NT2/D1 (cell line): ENCODE measurements at places on chromosomes 7 and 10.

DNA sequence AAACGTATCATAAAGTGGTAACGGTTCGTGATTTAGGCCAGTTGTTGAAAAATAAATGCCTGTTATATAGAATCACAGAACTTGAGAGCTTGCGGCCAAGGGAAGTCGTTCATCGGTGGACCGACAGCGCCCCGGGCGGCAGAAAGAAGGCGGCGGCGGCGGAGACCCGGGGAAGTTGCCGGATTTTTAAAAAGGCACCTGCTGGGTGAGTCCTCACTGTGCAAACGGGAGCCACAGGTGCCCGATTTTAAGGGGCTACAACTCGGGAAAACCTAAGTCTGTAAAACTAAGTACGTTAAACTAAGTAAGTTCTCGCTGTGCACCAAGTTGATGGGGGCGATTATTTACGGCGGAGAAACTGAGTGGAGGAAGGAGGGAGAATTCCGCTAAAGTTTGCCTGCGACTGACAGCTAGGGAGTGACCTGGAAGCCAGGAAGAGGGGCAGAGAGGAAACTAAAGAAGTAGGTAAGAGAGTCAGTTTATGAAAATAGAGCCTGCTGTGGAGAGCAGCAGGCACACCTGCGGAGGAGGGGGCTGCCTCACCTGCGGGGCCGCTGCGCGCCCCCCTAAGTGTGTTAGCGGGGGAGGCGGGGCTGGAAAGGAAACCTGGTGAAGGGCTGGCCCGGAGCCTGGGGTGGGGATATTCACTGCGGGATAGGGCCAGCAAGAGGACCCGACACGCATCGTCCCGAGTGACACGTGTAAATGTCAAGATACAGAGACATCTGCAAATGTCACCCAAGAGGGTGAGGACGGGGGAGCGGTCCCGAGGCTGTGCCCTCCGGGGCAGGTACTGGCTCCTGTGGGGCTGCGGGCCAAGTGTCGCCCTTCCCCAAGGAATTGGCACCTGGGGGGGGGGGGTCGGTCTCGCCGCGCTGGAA lies 996 bp downstream of the ADAM12 start:
- DNase-seq: peak; percentile 35

- no peak for DNase-seq
These were observed 1.9 kb downstream of the VWC2 start for GRCh38 chr7:49775065-49775948.

DNA sequence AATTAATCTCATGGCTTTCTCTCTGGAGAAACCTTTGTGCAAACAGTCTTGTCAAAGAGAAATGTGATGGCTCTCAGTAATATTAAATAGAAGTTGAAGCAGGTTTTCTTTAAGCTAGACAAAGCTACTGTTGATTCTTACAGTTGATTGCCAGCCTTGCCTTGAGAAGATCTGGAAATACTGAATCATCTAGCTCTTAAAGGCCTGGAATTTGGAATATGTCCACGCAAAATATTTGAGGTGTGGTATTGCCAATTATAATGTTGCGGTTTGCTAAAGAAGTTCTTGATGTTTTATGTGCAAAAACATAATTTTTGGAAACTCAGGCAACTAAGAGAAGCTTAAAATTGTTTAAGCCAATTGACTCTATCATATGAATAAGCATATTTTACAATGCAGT lies 371.9 kb downstream of the PHF14 start:
- DNase-seq: no peak

- DNase-seq: no peak
These were observed 280.0 kb downstream of the DGKB start for GRCh38 chr7:14622559-14622958.

DNA sequence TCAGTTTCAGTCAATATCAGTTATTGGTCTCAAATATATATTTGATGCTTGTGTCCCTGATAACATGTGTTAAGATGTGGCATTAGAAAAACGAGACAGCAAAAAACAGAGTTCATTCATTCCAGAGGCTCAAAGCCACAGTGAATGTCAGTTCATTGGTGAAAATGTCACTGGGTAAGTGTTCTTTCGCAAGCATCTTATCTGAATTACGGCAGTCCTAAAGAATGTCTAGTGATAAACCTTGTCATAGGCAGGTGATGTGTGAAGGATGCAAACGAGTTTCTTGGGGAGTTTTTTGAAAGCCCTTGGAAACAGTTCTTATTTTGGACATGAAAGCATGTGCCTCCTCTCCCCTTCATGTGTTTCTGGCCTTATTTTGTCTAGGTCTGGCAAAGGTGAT lies 45.9 kb upstream of the RELN start:
- DNase-seq: no peak

DNA sequence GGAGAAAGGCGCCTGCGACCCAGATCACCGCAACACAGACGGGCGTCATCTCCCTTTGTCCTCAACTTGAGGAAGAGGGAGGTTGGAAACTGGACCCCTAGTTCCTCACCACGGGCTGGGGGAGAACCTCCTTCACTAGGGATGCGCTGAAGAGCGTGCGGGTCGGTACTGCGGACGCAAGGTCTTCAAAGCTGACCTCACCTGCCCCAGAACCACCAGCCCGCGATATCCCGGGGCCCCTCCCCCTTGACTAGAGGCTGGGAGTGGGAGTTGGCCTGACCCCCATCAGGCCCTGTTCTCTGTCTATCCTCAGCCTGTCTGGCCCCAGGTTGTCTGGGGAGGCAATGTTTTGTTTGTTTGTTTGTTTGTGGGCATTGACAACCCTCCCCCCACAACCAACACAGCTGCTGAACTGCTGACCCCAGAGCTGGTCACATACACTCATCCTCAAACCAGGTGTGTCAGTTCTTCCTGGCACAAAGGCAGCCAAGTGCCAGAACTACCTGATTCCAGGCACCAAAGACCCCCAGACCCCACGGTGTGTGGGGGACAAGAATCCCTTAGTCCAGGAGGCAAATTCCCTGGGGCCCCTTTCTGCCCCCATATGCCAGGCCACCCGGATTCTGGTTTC lies 2.9 kb downstream of the NPM3 start:
- no peak for DNase-seq

DNA sequence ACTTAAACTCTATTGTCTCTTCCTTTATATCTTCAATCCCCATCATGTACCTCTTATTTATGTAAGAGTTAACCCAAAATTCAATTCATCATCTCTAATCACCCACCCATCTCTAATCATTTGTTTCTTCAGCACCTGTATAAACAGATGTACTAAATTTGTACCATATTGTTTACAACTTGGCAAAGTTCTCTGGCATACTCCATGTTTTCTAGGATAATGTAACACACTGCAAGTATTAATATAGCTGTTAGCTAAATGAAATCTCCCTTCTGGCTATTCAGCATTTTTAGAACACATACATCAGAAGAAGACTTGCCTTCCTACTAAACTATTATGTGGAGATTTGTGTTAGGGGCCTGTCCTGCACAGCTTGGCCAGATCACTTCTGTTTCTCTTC lies 33.1 kb downstream of the MALSU1 start:
- no peak for DNase-seq

DNA sequence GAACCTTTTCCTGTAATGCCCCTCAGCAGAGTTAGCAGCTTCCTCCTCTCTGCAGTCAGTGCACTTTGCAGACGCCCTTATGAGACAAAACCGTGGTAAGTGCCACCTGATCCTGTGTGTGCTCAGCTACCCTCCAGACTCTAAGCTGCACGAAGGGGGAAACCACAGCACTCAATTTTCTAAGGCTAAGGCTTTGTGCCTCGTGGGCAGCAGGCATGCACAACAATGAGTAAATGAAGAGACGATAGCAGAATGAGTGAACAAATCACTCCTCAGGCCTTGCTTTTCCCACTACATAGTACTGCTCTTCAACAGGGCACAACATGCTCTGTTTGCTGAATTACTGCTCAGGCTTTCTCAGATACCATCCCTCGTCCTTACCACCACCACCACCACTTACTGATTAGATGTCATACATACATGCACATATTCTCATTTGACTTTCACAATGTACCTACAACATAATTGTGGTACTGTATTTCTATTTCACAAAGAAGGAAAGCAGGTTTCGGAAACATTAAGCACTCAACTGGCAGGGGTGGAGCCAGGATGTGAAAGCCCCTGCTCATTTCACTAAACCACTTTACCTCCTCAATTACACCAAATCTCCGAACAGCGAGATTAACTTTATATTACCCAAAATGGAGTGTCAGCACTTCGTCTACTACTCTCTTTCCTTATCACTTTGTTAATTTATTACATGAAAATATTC lies 85.4 kb downstream of the ICA1 start:
- no peak for DNase-seq

- DNase-seq: peak; percentile 1
These were observed 344.1 kb upstream of the HPS1 start for GRCh38 chr10:98790817-98791216.

- no peak for DNase-seq
These were observed 42.6 kb upstream of the FAM133B start for GRCh38 chr7:92632791-92633190.

DNA sequence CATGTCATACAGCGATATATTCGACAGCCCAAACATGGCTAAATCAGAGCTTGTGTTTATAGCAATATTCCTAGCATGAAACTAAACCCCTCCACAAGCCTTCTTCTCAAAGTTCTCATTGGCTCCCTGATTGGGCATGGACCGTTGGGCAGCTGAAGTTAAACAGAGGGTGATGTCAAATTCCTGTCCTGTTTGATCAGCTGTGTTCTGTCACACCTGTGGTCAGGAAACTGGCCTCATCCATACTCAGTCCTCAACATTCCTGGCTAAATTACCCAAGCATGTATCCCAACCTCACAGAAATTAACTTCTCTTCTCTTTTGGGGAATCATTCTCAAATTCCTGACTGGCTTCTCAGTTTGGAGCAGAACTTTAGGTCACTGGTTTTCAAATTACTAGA lies 107.9 kb downstream of the ODAD2 start:
- DNase-seq: no peak

DNA sequence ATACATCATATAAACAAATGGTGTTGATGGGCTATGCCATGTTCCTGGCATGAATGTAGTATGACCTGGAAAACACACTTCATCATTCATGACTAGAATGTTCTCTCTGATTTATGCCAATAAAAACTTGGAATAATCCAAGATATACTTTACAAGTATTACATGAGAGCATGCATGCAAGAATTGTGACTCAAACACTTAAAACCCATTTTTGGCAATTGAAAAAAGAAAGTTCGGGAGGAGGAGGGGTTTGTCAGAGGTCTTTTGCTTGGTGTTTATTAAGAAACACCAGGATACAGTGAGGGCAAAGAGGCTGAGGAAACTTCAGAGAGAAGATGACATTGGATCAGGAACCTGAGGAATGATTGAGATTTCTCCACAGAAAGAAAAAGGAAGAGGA lies 10.2 kb upstream of the CUL1 start:
- no peak for DNase-seq

GRCh38 chr7:96870185-96870584 lies 135.2 kb upstream of the DLX6 start:
- no peak for DNase-seq

GRCh38 chr7:18798088-18798906 lies 302.7 kb downstream of the HDAC9 start:
- DNase-seq: no peak

DNA sequence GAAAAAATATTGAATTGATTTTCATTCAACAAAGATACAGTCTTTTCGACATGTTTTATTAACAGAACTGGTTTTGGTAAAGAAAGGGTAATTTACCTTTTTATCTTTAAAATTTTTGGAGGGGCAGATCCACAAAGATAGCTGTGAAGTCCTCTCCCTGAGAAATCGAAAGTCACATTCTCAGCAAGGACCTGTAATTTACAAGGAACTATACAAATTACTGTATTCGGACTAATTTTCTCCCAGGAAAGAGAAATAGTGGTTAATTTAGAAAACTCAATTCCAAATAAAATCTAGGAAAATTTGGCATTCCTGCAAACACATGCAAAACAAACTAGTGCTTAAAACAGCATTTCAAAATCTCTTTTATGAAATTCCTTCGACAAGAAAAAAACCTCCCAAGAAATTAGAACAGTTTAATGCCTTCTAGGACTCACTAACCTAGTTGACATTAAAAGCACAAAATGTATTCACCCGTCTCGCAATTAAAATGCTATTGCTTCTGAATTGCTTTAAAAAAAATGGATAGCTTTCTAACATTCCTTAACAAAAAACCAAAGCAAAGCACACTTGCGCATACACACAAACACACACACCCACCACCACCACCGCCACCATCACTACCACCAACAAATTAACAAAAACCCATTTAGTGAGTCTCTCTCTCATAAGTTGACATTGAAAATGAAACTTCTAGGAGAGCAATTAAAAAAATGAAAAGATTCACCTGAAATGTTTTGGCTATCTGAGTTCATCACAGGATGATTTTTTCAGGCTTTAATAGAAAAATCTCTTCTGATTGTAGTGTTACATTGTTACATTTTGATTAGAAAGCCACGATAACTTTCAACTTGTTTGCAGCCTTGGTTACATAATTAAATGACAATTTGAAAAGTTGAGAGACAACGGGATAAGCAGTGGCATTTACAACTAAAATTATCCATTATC lies 4.0 kb upstream of the NKX2-3 start:
- no peak for DNase-seq

DNA sequence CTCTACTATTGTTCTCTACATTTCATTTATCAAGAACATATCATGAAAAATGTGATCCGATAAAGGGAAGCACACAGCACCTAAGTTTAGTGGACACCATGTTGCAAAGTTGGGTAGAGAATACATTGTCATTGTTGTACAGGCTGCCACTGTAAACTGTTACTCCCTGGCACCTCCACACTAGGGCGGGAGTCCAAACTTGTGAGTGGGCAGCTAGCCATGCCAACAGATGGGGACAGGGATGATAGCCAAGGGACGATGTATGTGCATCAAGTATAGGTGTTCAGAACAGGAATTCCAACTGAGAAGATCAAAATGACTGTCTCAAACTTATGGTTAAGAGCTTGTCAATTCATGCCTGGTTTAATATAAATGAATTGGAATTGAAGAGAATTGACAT lies 31.1 kb upstream of the COMMD3 start:
- DNase-seq: no peak

DNA sequence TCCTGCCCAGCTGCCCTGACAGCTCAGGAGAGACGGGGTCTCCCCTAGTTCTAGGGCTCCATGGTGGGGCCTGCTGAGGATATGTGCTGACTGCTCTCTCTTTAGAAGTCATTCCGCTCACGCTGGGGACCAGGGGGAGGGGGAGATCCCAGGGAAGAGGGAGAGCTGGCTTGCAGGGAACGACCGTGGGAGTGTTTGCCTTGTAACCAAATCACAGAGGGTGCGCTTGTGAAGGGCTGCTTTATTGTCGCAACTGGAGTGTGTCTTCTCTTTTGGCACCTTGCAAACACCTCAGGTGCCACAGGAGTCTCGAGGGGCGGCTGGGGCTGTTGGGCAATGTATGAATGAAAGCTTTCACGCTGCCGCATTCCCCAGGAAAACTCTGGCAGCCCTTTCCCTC lies 531.3 kb upstream of the MKI67 start:
- DNase-seq: no peak

- peak; percentile 23 for DNase-seq
These were observed 41.9 kb downstream of the CDK1 start for GRCh38 chr10:60820093-60820754.

- no peak for DNase-seq
These were observed 66.3 kb upstream of the ZRANB1 start for GRCh38 chr10:124875596-124875995.

GRCh38 chr10:124864421-124865193 lies 63.0 kb downstream of the ABRAXAS2 start:
- no peak for DNase-seq

GRCh38 chr10:50467209-50467608 lies 156.5 kb downstream of the SGMS1 start:
- DNase-seq: no peak

- DNase-seq: no peak
These were observed 615.4 kb upstream of the SEMA3D start for GRCh38 chr7:85802211-85802610.
